Stimulated activated CD4-positive, alpha-beta T cell treated with anti-CD3 and anti-CD28 coated beads, Interleukin-1b, Interleukin-23, amount 100 ng/mL, for 1 hour (primary cell): ENCODE measurements at places on chromosomes 7 and 10.

GRCh38 chr10:124436191-124436638 lies 13.6 kb downstream of the NKX1-2 start:
- no peak for DNase-seq

DNA sequence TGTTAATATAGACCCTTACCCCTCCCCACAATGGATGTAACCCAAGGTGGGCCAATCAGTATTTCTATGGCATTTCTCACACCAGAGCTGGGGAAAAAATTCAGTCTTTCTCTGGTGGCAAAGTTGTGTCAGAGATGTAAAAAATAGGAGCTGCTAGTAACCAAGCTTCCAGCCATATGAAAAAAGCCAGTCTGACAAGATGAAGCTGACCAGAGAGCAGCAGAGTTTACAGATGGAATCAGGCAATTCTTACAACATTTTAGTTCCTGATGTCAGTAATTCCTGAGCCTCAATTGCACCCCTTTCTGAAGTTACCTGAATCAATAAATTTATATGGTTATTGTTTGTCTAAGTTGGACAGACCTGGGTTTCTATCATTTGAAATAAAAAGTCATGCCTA lies 286.3 kb downstream of the HPSE2 start:
- DNase-seq: no peak

GRCh38 chr10:69846293-69846921 lies 44.7 kb downstream of the COL13A1 start:
- DNase-seq: no peak

DNA sequence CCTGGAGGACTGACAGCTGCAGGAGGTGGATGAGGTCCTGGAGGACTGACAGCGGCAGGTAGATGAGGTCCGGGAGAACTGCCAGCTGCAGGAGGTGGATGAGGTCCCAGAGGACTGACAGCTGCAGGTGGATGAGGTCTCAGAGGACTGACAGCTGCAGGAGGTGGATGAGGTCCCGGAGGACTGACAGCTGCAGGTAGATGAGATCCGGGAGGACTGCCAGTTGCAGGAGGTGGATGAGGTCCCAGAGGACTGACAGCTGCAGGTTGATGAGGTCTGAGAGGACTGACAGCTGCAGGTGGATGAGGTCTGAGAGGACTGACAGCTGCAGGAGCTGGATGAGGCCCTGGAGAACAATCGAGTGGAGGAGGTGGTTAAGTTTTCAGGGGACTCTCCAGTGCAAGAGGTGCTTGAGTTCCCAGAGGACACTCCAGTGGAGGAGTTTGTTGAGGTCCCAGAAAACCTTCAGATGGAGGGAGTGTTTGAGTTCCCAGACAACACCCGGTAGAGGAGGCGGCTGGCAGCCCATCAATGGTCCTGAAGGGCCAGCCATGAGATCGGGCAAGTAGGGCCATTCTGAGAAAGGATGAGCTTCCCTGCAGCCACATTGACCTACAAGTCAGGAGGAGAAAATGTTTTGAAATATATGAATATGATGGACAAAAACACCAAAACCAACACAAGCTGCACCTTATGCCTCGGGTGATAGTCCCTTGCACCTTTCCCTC lies 4.7 kb upstream of the EIF5AL1 start:
- no peak for DNase-seq

GRCh38 chr7:77538281-77539212 lies 1.5 kb downstream of the PTPN12 start:
- no peak for DNase-seq
